Memory B cell (primary cell): ENCODE measurements at places on chromosomes 5 and 9.

DNA sequence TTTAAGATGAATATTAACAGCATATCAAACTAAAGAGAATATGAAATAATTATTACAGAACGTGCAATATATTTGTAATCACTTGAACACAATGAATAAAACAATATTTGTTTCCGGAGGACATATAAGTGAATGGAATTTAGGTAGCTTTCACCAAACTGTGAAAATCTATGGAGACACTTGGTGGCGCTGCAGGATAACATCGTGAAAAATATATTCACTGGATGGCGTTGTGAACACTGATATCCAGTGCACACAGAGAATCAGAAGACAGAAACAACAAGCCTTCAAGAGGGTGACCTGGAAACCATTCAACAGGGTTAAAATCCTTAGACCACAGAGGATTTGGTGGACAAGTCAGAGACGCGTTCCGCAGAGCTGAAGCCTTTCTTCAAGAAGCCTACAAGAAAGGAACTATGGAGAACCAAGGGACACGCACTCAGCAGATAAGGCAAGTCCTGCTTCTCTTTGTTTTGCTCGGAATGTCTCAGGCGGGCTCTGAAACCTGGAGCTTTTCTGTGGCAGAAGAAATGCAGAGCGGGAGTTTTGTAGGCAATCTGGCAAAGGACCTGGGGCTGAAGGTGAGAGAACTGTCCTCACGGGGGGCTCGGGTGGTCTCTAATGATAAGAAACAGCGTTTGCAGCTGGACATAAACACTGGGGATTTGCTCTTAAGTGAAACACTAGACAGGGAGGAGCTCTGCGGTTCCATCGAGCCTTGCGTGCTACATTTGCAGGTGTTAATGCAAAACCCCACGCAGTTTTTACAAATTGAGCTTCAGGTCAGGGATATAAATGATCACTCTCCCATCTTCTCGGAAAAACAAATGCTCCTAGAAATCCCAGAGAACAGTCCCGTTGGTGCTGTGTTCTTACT, at the start of gene PCDHB11:
Gene PCDHB11, plus strand, starts transcription at position 269 of the 877 bp plus-strand sequence. Its CDS starts 148 bp downstream, at position 417.
- no peak for DNase-seq

DNA sequence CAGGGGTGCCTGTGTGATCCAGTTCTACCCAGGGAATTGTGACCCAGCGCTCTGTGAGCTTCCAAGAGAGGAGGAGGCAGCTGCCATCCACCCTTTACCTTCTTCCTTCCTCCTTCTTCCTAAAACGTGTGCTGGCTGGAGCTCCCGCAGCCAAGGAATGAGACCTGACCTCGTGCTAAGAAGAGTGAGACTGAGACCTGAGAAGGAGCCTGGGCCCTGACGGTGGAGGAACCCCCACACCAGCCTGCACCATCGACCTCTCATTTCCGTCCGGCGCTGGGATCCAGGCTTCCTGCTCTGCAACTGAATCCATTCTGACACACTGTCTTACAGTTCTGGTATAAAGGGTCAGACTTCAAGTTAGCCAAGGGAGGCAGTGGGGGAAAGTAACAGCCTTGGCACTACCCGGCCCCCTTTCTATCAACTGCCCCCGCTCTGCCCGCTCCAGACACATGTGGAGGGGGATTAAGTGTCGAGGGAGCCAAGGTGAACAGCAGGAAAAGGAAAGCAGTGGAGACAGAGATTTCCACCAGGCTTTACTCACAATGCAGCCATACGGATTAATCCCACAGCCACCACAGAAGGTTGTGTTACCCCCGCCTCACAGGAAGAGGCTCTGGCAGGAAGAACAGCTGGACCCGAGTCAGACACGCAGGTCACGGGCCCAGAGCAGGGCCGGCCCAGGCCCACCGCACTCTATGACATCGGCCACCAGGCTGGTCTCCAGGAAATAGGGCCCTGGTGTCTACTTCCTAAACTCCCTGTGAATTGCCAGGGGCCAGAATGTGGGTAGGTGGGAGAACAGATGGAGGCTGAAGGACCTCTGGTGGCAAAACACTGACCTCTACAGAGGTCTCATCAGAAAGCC, 15.8 kb downstream of the MGAT1 start:
- DNase-seq = no peak

DNA sequence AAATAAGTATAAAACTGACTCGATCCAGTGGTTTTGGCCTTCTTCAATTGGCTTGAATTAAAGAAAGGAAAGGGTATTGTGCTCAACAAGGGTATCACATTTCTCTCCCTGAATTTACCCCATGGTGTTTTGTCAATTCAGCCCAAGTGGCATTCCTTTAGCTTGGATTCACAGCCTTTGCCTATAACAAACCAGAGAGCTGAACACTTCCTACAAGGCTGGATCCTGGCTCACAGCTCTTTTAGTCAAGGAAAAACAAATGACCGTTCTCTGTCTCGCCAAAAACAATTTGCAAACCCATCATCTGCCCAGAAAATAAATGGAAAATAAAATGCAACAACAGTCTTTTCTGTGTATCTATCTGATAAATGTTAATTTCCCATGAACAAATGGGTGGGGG, 5.7 kb downstream of the ZNF366 start:
- DNase-seq = no peak

GRCh38 chr5:56290378-56291078, 57.4 kb upstream of the ANKRD55 start:
- no peak for DNase-seq

- no peak for DNase-seq
Observed at GRCh38 chr5:56594792-56595191, 220.6 kb upstream of the MAP3K1 start.

DNA sequence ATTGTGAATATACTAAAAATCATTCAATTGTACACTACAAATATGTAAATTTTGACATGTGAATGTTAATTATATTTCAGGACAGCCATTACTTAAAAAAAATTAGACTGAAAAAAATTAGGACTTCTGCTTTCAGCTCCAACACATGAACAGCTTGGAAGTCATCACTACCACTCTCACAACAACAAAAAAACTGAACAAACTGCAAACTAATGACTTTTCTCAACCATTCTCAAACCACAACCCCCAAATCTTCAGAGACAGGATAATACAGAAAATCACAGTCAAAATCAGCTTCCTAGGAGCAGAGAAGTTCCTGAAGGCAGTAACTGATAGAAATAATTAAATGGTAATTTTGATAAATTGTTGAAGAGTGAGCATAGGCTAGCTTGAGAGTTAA, 686.4 kb downstream of the TLE1 start:
- DNase-seq = no peak

DNA sequence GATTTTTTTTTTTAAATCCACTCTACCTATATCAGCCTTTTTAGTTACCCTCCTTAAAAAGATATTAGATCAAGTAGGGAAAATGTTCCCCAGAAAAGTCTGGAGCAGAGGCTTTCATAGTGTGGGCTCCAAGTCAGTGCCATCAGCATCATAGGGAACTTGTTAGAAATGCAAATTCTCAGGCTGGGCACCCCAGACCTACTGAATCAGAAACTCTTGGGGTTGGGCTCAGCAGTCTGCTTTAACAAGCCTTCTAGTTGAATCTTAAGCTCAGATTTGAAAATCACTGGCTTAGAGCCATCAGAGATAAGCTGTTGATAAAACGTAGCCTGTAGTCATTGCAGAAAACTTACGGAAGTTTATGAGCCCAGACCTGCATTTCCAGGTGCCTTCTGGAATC, 140.1 kb downstream of the TMEM38B start:
- DNase-seq = no peak

DNA sequence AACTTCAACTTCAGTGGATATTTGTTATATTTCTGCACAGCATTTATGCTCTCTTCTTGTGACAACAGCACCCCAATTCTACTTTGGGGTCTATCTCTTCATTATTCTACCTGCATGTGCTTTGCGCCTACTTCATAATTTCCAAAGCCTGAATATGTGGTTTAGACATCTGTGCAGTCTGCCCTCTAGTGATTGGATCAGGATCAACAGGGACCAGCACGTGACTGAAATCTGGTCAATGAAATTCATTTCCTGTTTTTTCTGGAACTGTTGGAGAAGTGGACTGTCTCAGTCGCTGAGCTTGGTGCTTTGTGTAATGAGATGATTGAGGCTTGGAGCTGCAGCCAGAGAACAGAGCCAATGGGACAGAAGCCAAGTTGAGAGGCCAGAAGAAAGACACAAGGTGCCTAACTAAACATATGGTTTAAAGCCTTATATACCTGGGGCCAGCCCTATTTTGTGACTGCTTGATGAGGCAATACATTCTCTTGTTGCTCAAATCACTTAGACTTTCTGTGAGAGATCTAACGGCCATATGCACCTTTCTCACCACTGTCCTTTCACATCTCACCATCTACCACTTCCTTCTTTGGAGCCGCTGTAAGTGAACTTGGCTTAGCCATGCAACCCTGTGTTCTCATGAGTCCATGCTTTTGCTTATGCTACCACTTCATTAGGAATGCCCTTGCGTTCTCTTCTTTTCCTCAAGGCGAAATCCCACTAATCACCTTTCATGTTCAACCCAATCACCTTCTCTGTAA, 68.8 kb upstream of the PPP2R2B start:
- DNase-seq = no peak

DNA sequence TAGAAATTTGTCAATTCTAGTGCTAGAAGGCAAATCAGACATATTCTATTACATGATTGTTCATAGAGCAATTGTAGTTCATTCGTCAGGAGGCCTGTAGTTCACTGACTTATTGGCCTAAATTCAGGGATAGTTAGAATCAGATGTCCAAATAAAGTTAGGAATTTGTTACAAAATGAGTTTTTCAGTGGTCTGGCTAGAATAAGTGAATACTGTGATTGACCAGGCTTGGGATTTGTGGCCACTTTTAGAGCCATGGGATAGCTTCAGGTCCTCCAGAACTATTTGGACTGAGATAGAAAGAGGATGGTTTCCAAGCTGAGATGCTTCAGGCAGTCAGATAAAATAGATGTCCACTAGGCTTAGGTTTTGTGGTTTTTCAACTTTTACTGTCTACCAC, 199.1 kb upstream of the MPDZ start:
- no peak for DNase-seq

DNA sequence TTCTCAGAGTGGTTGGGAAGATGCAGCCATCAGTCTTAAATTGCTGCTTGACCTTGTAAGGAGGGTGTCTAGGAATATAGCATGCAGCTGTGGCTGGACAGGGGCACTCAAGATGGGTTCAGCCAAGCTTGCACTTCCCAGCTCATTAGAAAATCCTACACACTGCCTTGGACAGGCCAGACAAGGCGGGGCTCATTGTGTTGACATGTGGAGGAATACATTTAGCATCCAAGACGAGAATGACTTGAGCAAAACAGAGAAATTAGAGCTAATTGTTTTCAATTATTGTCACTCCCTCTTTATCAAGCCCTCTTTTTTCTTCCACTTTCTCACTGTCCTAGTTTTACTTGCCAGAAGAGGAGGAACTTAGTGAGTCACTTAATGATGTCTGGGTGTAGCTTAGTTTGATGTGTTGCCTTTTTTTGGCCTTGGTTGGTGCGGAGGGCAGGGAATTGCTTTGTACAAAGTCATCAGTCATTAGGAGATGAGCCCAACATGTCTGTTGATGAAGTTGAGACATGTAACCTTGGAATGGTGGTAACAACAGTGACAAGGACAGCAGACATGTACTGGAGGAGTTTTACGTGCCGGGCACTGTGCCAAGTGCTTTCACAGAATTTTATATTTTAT, 1219.3 kb upstream of the WWC1 start:
- no peak for DNase-seq

DNA sequence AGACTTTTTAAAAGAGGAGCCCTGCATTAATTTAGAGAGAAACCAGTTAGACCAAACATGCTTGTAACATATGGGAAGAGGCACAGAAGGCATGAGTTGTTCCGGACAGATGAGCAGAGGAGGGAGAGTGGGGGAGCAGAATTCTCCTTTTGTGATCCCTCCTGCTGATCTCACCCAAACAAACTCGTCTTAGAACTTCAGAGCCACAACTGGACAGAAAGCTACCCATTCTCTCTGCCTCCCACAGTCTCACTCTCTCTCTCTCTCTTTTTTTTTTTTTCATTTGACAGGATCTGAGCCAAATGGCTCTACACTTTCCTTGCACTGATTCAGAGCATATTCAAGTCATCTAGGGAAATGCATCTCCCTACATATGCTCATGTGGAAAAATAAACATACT, 196.0 kb upstream of the PAPPA start:
- DNase-seq = no peak

DNA sequence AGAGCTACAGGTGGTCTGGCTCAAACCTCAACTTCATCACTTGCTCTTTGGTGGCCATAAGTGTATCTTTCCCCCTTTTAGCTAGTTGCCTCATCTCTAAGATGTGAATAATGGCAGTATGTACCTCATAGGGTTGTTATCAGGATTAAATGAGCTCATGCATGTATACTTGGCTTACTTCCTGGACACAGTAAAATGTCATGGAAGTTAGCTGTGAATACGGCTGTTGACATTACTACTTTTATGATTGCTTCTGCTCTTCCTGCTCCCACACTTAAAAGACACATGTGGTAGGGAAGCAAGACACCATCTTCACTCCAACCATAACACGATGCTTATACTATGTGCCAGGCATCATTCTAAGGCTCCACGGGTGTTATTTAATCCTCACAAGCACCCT, 114.5 kb upstream of the GPR151 start:
- DNase-seq = no peak

DNA sequence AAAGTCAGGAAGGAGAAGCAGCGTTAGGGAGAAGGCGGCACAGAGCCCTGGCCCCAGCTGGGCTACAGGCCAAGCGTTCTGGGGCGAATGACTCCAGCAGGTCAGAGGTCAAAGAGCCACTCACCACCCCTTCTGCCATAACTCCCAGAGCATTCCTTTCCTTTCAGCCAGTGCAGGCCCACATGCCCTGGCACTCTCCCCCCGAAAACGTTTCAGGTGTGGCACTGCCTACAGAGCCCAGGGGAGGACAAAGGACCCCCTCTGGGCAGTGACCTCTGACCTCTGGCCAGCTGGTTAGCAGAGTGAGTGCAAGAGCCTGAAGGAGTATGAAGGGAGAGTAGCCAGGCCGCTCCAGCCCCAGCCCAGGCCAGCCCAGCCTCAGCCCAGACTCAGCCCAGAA, 4.9 kb downstream of the ABCA2 start:
- DNase-seq = no peak

- DNase-seq = no peak
Observed at GRCh38 chr5:126659805-126660482, 59.2 kb downstream of the PHAX start.

GRCh38 chr5:124462751-124463150, 283.7 kb downstream of the ZNF608 start:
- no peak for DNase-seq
